ENCODE measurements at places on chromosomes 6 and 20.
A peak's percentile ranks its signal among the peaks of the same experiment; 100 is the strongest.

DNA sequence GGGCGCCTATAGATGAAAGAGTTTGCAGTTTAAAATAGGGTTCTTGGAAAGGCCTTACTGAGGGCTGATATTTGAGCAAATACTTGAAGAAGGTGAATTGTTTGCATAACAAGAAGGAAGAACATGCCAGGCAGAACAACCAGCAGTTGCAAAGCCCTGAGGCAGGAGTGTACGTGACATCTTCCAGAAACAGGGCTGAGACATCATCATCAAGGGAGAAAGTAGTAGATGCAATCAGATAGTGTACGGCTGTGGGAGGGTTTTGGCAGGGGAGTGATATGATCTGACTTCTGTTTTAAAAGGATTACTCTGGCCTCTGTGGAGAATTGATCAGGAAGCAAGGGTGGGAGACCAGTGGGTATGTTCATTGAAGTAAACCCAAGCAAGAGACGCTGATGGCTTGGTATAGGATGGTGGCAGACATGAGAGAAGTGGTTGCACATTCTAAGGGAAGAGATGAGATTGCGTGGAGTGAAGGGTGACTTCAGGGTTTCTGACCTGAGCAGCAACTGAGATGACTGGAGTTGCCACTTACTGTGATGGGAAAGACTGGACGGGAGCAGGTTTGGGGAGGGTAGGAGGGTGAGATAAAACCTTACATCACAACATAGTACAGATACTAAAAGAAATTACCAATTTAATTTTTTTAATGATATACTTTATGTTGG lies 28.8 kb downstream of the RIOK1 start:
- DNase-seq = peak; percentile 97

DNA sequence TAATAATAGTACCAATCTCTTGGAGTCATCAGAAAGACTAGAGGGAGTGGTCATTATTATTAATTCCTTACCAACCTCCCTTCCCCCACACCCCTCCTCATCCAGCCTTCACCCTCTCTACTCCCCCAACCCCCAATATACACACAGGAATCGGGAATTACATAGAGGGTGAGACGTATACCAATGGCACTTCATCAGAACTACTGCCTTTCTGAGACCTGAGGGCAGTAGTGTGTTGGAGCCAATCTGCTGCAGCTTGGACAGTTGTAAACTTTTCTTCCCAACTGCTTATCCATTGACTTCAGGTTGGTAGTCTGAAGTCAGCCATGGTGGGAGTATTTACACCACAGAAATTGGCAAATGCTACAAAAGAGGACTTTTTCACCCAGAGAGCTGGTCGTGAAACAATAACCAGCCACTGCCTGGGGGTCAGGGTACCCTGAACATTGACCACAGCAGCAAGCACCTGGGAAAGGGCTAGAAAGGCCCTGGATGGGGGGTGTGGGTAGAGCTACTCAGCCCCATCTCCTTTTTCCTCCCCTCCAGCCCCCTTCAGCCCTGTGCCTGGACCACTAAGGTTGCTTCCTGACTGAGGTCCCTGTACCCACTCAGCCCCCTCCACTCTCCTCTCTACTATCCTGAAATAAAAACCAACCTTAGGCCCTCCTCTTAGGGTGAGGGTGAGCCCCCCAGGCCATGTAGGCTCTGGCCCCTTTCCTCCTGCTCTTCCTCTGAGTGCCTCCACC lies 161.5 kb downstream of the MRPL14 start:
- DNase-seq = peak; percentile 41

GRCh38 chr6:41252401-41253169 lies 24.4 kb downstream of the TREML4 start:
- peak; percentile 22 for DNase-seq

DNA sequence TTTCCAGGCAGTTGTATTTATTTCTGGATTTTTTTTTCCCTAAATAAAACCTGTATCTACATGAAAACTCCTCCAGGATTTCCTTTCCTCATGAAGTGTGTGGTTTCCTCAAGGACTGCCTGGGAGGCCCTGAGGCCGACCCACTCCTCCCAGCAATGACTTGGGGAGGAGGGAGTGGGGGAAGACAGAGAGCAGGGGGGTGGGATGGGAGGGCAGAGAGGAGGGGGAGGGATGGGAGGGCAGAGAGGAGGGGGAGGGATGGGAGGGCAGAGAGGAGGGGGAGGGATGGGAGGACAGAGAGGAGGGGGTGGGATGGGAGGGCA lies 161.8 kb upstream of the AGPAT4 start:
- no peak for DNase-seq

DNA sequence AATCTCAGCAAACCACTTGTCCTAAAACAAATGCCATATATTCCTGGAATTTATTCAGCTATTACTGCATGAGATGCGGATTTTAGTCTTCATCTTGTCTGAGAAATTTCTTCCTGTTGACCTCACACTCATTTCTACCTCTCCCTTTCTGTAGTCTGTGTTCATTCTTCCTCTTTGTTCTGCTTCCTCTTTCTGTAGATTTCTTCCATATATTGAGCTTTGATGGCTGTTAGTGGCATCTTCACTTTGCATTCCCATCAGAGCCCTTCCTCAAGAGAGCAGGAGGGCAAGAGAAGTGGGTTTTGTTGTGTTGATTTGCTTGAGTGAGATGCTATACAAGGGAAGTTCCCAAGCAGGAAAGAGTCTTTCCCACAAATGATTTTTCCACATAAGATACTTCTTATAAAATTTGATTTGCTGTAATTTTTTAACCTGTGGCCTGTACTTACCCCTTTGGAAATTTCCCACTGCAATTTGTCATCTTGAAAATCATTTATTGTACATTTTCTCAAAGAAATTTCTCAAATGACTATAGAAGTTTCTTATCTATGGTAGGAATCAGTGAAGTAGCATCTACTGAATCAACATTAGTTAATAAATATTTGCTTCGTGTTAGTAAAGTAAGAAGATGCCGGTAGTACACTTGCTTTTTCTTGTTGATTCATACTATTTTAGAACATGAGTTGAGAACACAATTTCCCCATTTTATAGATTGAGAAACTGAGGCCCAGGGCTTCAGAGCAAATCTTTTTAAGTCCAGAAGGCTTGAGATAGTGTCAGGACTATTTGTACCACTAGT lies 43.8 kb downstream of the MAP3K4 start:
- DNase-seq = no peak

- peak; percentile 57 for DNase-seq
Observed at GRCh38 chr6:100464162-100464851, 414 bp downstream of the SIM1 start.

DNA sequence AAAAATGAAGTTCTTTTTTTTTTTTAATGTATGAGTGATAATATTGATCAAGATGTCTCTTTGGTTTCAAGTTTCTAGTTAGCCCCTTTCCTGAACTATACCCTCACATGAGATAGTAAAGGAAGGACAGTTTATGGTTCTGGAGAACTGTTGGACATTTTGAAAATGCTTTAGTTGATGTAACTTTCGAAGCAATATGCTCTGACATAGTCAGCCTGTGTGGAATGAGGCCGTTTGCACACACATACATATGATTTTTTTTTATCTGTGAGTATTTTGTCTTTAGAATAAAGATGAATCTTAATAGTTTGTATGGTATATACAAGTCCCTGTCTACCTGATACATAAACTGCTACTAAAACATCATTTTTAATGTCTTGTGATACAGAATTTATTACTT lies 177.0 kb downstream of the ARID1B start:
- DNase-seq = no peak

DNA sequence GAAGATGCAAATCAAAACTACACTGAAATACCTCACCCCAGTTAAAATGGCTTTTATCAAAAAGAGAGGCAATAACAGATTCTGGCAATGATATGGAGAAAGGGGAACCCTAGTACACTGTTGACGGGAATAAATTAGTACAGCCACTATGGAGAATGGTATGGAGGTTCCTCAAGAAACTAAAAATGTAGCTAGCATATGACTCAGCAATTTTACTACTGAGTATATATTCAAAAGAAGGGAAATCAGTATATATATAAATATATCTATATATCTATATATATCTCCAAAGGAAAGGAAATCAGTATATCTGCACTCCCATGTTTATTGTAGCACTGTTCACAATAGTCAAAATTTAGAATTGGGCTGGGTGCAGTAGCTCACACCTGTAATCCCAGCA lies 113.9 kb downstream of the KLHL32 start:
- no peak for DNase-seq

DNA sequence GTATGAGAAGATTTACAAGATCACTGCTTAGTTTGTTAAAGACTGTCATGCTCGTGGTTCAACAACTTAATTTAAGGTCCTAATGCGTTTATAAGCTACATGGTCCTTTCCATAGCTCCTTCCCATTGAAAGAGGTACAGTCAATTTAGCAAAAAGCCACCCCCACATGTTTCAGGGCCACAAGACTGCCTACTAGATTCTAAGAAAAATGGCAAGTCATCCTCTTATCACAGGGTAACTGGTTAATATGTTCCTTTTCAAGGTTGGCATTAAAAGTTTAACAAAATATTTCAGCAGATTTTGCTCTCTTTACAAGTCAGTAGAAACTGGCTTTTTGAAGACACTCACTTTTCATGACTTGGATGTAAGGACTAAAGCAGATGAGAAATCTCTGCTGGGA lies 15.7 kb downstream of the GSTA3 start:
- no peak for DNase-seq

GRCh38 chr6:128822271-128822670 lies 60.7 kb upstream of the LAMA2 start:
- DNase-seq = no peak

GRCh38 chr6:52788478-52788877 lies 15.1 kb downstream of the GSTA1 start:
- no peak for DNase-seq

DNA sequence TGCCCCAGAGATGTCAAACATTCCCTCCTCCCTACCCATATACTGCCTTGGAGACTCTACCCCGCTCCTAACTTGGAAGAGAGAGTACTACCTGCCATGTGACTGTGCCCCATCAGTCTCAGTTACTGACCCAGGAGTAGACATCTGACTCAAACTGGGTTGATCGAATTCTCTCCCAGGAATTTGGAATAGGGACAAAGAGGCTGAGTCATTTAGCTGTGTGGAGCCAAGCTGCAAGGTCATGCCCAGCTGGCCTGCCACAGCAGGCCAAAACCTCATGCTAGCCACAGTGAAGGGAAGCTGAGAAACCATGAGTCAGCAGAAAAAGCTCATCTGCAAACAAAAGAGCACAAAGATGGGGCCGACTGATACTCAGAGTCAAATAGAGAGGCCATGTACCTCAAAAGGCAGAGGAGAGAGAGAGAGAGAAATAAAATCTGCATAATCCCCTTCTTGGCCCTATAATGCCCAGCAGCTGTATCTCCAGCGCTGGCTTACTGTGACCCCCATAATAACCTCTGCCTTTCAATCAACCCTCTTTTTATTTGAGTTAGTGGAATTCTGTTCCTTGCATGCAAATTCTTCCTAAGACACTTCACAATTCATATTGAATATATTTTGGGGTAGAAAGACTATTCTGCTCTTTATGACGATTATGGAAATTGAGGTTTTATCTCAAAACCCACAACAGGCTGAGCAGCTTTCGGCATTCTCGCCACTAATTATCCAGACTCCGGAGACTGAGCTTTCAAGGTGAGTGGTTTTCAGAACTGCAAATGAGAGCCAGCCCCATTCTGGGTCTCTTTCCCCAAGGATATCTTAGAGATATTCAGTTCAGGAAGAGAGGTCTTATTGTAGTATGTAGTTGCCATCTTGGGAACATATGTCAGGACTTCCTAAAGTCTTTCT lies 21.4 kb upstream of the AKIRIN2 start:
- peak; percentile 89 for DNase-seq

DNA sequence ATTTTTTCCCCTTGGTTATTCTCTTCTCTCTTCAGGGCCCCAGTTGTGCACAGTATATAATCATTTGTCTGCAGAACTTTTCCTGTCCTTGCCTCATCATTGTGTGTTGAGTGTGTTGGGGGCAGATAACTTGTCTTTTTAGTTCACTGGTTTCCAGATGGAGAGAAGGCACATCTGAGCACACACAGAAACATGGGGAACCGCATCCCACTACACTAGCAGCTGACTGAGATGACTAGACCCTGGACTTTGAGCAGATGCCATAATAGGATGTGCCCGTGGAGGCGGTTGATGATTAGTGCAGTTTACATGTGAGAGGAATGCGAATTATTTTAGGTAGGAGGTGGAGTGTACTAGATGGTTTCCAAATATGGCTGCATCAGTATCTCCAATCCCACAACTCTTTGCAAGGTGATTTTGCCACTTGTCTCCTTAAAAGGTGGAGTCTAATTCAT lies 26.5 kb upstream of the SH3BGRL2 start:
- peak; percentile 59 for DNase-seq

DNA sequence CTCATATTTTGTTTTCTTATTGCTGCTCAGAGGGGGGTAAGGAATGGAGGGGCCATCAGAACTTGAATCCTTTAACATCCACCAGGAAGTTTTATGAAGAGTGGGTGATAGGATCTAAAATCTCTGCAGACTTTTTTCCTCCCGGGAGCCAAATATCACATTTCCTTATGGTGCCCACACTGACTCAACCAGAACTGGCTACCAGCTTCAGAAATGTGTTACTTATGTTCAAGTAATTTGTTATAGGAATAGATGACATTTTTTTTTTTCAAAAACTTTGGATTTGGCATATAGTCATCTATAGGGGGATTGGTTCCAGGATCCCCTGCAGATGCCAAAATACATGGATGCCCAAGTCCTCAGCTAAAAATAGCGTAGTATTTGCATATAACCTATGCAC lies 18.4 kb downstream of the LHFPL5 start:
- DNase-seq = no peak

GRCh38 chr6:3835785-3836184 lies 13.4 kb upstream of the FAM50B start:
- DNase-seq = no peak

GRCh38 chr20:51899674-51900073 lies 97.4 kb upstream of the SALL4 start:
- no peak for DNase-seq

- no peak for DNase-seq
Observed at GRCh38 chr6:684831-685636, 7.9 kb downstream of the EXOC2 start.

GRCh38 chr6:34436803-34437643 lies 11.2 kb upstream of the RPS10 start:
- DNase-seq = no peak

GRCh38 chr20:51017251-51017650 lies 5.7 kb downstream of the KCNG1 start:
- DNase-seq = no peak

GRCh38 chr6:16543521-16543920 lies 217.7 kb downstream of the ATXN1 start:
- no peak for DNase-seq

DNA sequence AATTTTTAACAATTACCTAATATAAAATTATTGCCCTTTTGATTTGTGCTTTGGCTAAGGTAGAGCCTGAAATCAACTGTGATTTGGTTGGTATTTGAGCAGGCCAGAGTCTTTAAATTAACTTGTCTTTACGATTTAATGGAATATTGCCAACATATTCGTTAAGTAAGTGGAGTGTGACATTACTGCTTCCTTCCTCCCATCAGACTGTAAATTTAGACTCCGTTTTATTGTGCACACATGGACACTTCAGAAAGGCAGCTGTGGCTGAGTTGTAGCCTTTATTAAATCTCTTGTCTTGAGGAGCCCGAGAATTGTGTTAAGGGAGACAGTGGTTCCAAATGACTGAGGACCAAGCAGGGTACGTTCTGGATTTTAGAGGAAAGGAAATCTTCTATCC lies 57.4 kb downstream of the CAP2 start:
- no peak for DNase-seq

- peak; percentile 84 for DNase-seq
Observed at GRCh38 chr20:17227669-17228623, 1.1 kb downstream of the PCSK2 start.

GRCh38 chr6:163720005-163720404 lies 305.5 kb downstream of the QKI start:
- no peak for DNase-seq

All from islet precursor cell (in vitro differentiated cells).